ENCODE measurements at places on chromosomes 6 and 20.

DNA sequence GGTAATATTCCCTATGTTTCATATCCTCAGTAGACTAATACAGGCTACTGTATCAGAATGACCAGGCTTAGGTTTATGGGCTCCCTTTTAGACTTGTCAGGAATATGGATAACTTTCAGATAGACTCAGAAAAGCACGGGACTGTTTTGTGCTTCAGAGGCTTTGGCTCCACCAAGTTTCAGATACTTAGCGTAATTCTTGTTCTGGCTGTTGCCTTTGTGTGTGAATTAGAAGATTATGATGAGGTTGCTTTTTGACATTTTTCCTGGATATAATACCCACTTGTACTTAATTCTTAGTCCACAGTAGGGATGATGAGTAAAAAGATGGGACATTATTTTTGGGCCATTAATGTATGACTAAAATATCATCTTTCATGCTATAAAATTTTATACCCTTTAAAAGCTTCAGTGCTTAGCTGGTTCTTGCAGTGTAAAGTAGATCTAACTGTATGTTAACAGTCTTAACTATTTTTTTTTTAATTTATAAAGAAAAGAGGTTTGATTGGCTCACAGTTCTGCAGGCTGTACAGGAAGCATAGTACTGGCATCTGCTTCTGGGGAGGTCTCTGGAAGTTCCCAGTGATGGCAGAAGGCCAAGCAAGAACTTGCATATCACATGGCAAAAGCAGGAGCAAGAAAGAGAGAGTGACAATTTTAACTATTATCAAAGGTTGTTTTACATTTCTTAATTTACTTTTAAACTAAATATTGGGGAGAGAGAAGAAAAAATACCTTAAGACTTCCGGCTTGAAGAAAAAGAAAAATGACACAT, 120.7 kb downstream of the ZFAND3 start:
- peak; percentile 59 for DNase-seq

GRCh38 chr6:89353702-89354392, 1.3 kb upstream of the UBE2J1 start:
- DNase-seq: no peak

- DNase-seq: no peak
Observed at GRCh38 chr6:15077961-15078360, 167.9 kb upstream of the JARID2 start.

GRCh38 chr20:19205981-19206396, 6.5 kb upstream of the SLC24A3 start:
- peak; percentile 44 for DNase-seq

GRCh38 chr20:7085467-7085866, 318.0 kb downstream of the BMP2 start:
- DNase-seq: no peak

GRCh38 chr20:13875265-13875811, 90.5 kb downstream of the NDUFAF5 start:
- DNase-seq: no peak

DNA sequence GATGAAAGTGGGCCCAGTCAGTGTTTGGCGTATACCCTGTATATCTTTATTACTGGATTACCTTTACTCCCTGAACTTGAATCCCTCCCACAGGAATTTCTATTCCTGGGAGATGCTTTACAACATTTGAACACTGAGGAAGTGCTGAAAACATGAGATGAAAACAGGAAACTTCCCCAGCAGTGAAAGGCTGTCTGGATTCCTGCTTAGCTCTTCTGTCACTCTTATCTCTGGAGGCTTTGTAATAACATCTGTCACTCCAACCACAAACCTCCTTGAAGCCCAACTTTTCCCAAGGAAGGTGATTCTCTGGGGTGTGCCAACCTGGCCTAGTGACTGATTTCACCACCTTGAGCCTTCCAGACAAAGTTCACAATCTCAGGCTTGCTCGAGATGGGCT, 264.5 kb upstream of the BMP2 start:
- no peak for DNase-seq

- DNase-seq: peak; percentile 55
Observed at GRCh38 chr6:145063091-145063490, 672.2 kb downstream of the EPM2A start.

DNA sequence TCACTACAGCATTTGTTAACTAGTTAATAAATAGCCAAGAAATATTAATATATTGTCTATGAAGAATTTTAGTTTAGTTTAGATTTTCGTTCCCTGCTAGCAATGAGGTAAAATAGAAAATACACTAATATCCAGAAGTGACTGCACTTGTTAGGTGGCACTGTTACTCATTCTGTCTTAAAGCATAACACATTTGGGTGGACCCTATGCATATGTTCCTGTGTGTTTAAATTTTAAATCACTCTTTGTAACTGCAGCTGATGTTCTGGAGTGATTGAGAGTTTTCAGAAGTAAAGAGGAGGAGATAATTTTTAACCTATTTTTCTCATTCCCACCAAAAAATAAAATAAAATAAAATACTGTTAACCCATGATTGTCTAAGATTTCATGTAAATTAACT, 73.9 kb upstream of the SOX4 start:
- DNase-seq: no peak

- peak; percentile 25 for DNase-seq
Observed at GRCh38 chr6:3451498-3451897, 5.4 kb downstream of the SLC22A23 start.

GRCh38 chr6:158762787-158763433, 56.3 kb downstream of the EZR start:
- DNase-seq: no peak

DNA sequence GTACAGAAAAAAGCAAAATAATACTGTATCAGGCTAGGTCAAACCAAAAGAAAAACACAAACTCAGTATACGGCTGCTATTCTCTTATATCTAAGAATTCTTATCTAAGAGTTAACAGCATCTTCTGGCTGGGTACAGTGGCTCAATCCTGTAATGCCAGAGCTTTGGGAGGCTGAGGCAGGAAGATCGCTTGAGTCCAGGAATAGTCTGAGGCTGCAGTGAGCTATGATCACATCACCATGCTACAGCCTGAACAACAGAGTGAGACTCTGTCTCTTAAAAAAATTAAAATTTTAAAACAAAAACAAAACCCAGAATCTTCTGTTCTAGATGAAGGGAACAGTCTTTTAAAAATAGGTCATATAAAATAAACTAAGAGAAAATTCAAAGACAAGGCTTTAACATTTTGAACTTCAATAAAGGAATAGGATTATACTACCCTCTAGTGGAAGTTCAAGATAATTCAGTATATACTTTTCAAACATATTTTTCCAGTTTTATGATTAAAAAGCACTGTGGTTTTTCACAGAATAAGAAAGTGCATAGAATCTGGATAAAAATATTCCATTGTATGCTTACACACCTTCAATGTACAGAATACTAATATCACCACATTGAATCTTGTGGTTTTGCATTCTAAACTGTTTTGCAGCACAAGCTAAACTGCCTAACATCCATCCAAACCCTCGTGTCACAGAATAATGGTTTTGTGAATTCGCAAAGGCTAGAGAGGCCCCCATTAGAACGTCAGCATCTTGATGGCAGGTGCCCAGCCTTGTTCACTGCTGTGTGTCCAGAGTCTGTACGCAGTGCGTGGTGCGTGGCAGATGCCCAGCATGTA, 39.3 kb downstream of the DTNBP1 start:
- no peak for DNase-seq

DNA sequence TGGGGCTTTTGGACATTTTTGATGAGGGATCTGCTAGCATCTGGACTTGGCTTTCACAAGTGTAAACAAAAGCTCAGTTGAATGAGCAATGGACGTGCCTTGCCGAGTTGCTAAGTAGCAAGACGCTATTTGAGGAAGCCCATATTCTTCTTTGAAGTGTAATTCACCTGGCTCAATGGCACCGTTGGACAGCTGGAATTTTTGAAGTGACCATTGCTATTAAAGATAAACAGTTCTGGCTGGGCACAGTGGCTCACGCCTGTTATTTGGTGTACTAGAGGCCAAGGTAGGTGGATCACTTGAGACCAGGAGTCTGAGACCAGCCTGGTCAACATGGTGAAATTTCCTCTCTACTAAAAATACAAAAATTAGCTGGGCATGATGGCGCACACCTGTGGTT, 88.8 kb upstream of the SOX4 start:
- no peak for DNase-seq
